ENCODE measurements at places on chromosomes 6 and 20.

DNA sequence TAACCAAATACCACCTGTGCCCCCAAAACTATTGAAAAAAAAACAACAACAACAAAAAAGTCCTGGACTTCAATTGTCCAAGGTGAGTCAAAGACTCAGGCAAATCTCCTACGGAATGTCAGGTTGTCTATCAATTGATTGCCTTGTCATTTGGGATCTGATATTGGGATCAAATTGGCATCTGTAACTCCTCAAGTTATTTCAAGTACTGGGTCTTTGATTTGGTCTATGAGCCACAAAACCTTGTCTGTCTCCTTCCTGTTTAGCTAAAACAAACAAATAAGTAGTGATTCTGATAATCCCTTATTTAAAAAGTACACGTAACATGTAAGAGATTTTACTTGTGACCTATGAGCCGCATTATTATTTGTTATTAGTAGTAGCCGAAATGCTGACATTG, 231.6 kb upstream of the ZNF217 start:
- no peak for DNase-seq

DNA sequence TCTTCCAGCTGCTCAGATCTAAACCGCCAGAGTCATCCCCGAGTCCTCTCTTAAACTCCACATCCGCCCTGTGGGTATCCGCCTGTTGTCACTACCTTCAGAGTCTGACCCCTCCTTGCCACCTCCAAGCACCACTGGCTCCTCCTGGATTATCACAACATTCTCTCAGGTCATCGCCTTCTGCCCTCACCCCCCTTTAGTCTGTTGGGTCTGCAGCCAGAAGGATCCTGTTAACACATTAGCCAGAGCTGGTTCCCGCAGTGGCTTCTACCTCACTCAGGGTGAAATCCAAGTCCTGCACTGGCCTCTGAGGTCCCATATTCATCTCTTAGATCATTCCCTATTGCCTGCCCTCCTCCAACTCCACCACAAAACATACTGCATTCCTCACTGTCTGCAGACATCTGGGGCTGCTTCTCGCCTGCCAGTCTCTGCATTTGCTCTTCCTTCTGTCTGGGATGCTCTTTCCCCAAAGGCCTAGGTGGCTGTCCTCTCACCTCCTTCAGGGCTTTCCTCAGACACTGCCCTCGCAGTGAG, 34.1 kb downstream of the TNXB start:
- DNase-seq, result no peak

- no peak for DNase-seq
These were observed 207.0 kb downstream of the CDC5L start for GRCh38 chr6:44594481-44594880.

DNA sequence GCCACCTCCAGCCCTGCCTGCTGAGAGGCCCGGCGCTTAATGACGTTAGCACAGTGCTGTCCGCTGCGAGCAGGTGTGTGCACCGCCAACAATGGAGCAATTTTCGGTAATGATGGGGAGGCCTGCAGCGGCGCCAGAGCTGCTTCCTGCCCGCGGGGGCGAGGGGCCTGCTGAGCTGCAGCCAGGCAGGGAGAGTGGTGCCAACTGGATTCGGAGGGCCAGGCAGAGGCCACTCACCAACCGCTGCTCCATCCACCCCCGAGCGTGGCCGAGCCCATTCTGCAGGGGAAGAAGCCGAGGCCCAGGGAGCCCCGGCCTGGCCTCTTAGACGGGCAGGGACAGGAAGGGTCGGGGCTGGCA, 9.6 kb downstream of the HRH3 start:
- DNase-seq, result no peak

DNA sequence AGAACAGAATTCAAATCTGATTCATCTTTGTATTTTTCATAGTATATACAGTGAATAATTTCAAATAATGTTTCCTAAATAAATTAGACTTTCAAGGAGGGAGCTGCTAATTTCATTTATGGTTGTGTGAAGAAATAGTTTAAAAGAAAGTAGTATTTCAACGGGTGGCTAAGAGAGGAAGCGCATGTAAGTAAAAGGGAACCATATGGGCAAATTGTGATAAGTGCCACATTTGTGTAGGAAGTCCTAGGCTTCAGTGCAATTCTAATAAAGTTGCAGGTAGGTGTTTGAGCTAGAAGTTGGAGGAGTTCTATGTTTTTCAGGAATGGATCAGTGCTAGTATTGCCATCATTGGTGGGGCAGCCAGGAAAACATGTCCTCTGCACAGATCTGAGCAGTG, 178.8 kb upstream of the PRDM1 start:
- DNase-seq, result no peak

GRCh38 chr6:89375427-89376267, 23.1 kb upstream of the UBE2J1 start:
- DNase-seq, result peak; percentile 42

Data from NCI-H187 treated with DMSO at 0.1 percent for 48 hours (cell line).